ENCODE measurements at places on chromosomes 16 and 17. TPM values are rescaled to one million over a fixed set of nuclear protein-coding genes. Genes with fewer than 3 reads are reported as not detected.

Gene ACSF3
- 17.9 TPM for polyA plus RNA-seq

Gene UBTF
- 74.0 TPM for polyA plus RNA-seq

Gene EME2
- 7.2 TPM for polyA plus RNA-seq

Gene HS3ST3B1
- polyA plus RNA-seq, result 1.5 TPM

Gene CUEDC1
- 54.0 TPM for polyA plus RNA-seq

Gene GRB7
- polyA plus RNA-seq, result 0.72 TPM

Gene RNF151
- not detected for polyA plus RNA-seq

Gene KRT12
- polyA plus RNA-seq, result 0.31 TPM

Gene ADCY9
- polyA plus RNA-seq, result 19.3 TPM

Gene RCVRN
- 1.1 TPM for polyA plus RNA-seq

Gene ABCA8
- 51.5 TPM for polyA plus RNA-seq

Gene PNMT
- polyA plus RNA-seq, result 5.0 TPM

Gene TEX14
- polyA plus RNA-seq, result 4.7 TPM

Gene HOXB2
- 11.3 TPM for polyA plus RNA-seq

Gene ABCA10
- 14.4 TPM for polyA plus RNA-seq

Gene SLC13A2
- not detected for polyA plus RNA-seq

Gene FAM20A
- 10.2 TPM for polyA plus RNA-seq

Gene AP2B1
- 74.1 TPM for polyA plus RNA-seq

Gene RNF43
- polyA plus RNA-seq, result 0.05 TPM

Gene SCO1
- polyA plus RNA-seq, result 26.0 TPM

Gene CMTM2
- polyA plus RNA-seq, result 0.71 TPM

Gene KRTAP16-1
- polyA plus RNA-seq, result not detected

Gene IL17C
- not detected for polyA plus RNA-seq

Gene SLC47A1
- polyA plus RNA-seq, result 1.3 TPM

Gene CNTNAP1
- 12.1 TPM for polyA plus RNA-seq

Gene HIGD1B
- polyA plus RNA-seq, result 3.5 TPM

Gene ABCC12
- polyA plus RNA-seq, result 0.10 TPM

Gene QPRT
- 80.1 TPM for polyA plus RNA-seq

Gene KLHL10
- polyA plus RNA-seq, result 0.15 TPM

Gene SLC6A2
- 1.7 TPM for polyA plus RNA-seq

Gene PABPN1L
- polyA plus RNA-seq, result not detected

Gene TMEM235
- polyA plus RNA-seq, result not detected

Gene PCGF2
- 32.7 TPM for polyA plus RNA-seq

Gene OR1F1
- polyA plus RNA-seq, result not detected

Gene RGS9
- 2.8 TPM for polyA plus RNA-seq

Gene ENGASE
- polyA plus RNA-seq, result 21.9 TPM

Gene G6PC1
- polyA plus RNA-seq, result not detected

Gene CDH15
- polyA plus RNA-seq, result 340 TPM

Gene TAT
- not detected for polyA plus RNA-seq

Gene ADAM11
- polyA plus RNA-seq, result 1.4 TPM

Gene CTRB1
- 0.15 TPM for polyA plus RNA-seq

Gene MT1M
- 1.9 TPM for polyA plus RNA-seq

Gene COX6A2
- 360 TPM for polyA plus RNA-seq

Gene DYNLRB2
- polyA plus RNA-seq, result 0.36 TPM

Gene CCDC144A
- 3.8 TPM for polyA plus RNA-seq

Gene HID1
- polyA plus RNA-seq, result 7.9 TPM

Gene SULT1A4
- 3.6 TPM for polyA plus RNA-seq

Gene KRT40
- 3.9 TPM for polyA plus RNA-seq

All from hindlimb muscle (tissue), 1 donor.